ENCODE measurements at places on chromosomes 2 and 18.

- DNase-seq: no peak
These were observed 24.9 kb downstream of the EPB41L3 start for GRCh38 chr18:5518899-5519371.

DNA sequence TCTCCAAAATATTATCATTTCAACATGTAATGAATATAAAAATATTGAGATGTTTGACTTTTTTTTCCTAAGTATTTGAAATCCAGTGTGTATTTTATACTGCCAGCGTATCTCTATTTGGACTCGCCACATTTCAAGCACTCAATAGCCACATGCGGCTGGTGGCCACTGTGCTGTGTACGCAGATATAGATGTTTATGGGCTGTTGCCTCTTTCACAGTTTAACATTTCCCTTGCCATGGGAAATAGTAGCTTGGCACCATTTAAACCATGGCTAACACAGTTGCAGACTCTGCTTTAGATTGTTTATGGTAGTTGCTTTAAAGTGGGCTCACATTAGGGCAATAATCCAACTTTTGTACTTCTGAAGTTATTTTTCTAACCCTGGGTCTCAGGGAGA is 136.6 kb upstream of the ITGB6 start:
- DNase-seq: no peak

DNA sequence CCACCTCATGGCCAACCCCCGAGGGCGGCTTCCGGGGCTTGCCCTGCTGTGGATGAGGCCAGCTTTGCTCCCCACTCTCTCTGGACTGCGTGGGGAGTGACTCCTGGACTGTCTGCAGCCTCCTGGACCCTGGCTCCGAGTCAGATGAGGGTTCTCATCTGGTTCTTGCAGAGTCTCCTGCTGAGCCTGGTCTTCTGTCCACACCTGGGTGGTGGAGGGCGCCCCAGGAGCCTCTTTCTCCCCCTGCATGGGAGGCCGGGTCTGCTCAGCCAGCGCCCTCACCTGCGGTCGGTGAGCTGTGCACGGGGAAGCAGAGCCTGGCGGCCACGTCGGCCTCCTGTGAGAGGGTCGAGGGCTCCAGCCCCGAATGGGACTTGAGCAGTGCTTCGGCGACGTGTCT is 78.3 kb downstream of the RTP5 start:
- no peak for DNase-seq

- DNase-seq: no peak
These were observed 21.3 kb downstream of the CYRIA start for GRCh38 chr2:16644221-16644925.

- no peak for DNase-seq
These were observed 142.4 kb downstream of the CAPN13 start for GRCh38 chr2:30664761-30665358.
